ENCODE measurements at places on chromosomes 3 and 15.
A peak's percentile ranks its signal among the peaks of the same experiment; 100 is the strongest.

- DNase-seq: no peak
Observed at GRCh38 chr3:188083011-188083410, 70.9 kb upstream of the LPP start.

DNA sequence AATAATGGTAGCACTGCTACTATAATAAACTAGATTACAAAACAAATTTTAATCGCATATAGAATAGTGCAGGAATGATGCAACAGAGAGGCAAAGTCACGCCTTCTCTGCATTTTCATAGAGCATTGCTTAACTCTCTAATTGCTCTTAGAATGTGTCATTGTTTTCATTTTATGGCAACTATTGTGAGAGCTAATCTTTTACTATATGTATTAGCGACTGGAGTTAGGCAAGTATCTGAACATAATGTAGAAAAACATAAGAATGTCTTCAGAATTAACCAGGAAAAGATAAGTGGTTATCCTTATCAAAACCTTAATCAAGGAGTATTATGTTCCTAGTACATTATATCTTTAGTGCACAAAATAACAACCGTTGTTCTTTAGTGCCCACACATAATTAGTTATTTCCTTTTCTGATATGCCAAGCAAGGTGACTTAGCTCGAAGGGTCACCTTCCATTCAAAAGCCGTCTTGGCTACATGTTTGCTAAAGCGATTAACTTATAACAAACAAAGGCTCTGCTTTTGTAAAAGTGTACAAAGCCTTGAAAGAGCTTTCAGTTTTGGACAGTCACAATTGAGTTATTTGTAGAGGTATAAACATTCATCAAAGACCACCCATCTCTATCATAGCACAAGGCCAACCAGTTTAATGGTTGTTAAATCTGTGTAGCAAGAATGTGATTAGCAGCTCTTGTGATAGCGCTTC, 1328.9 kb downstream of the ROBO2 start:
- DNase-seq: no peak

DNA sequence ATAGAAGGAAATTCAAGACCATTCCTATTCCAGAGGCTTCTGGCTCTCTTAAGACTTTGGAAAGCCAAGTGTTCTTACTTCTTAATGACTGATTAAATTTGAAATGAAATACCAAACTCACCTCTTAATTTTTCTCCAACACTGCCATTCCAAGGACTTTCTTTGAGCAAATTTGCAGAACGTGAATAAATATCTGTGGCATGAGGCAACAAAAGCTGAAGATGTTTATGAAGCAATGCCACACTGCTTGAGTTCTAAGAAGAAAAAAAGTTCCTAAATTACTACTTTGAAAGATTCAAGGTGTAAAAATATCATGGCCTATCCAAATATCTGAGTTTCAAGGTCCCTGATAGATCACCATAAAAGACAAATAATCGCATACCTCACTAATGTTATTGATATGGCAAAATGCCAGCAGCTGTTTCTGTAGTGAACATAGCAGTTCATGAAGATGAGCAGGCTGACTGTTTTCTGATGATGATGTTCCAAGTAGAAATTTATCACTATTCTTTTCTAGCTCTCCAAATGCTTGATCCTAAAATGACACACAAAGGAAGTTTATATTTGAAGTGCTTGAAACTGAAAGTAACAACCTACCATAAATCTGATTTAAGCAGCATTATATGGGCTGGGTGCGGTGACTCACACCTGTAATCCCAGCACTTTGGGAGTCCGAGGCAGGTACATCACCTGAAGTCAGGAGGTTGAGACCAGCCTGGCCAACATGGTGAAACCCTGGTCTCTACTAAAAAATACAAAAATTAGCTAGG, 104.4 kb downstream of the HERC1 start:
- no peak for DNase-seq

- peak; percentile 15 for DNase-seq
Observed at GRCh38 chr3:156024904-156025533, 95.4 kb upstream of the KCNAB1 start.

DNA sequence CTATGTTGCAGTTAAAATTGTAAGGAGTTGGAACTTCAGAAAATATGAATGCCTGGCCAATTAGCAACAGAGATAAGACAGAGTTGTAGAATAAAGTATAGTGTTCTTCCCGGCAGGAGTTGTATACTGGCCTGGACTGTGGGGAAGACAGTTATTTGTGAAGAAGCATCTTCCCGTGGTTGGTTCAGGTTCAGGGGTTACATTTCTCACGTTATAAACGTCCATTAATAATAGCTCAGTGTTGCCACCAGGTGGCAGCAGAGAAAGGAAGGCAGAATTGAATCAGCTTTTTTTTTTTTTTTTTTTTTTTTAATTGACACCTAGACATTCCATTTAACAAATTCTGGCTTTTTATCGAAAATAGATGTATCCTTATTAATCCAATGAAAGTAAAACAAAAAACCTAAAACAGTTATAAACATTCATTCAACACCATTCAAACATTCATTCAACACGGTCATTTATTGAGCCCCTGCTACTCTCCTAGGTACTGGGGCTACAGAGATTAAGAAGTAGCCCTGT, 66.4 kb upstream of the NR2E3 start:
- peak; percentile 50 for DNase-seq

DNA sequence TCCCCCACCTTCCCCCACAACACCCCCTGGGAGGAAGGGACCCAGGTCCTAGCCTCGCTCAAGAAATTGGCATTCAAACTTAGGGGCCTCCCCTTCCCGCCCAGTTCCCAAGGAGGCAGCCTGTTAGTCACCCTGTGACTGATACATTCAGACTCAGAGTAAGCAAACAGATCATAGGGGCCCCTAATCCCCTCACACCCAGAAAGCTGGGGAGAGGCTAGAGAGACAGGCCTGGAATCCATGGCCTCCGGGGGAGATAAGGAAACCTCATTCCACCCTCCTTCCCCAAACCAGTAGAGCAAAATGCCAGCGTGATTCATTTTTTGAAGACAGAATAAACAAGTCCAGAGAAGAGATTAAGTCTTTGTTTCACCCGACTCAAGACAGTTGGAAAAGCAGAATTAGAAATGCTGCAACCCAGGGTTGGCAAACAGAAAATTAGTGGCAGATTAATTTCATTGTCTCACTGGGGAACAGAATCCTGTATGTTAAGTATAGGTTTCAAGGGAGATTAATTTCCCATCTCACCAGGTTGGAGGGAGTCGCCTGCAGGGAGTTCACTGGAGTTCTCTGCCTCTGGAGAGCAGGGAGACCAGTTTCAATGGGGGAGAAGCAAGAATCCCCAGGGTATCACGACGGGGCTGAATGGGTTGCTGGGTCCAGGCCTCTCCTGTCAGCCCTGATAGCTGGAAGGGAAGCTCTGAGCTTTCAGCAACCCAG, 268.3 kb downstream of the UACA start:
- peak; percentile 97 for DNase-seq

GRCh38 chr15:25170113-25170731, 215.4 kb downstream of the SNRPN start:
- DNase-seq: no peak

- DNase-seq: no peak
Observed at GRCh38 chr15:26355472-26356074, 417.3 kb downstream of the GABRB3 start.

DNA sequence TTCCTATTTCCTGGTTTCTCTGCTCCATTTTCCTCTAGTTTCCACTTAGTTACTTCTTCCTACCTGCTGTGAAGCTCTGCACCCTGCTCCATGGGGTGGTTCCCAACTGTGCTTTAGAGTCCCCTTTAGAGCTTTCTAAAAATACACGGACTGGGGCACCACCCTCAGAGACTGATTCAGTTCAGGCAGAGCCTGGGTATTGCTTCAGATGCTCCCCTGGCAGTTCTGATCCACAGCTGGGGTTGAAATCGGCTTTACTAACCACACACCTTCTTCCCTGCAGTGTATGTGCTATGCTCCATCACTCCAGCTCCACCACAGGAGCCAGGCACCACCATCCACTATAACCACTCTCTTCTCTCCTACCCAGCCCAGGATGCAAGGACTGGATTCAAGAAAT, 12.6 kb downstream of the ANP32A start:
- no peak for DNase-seq

DNA sequence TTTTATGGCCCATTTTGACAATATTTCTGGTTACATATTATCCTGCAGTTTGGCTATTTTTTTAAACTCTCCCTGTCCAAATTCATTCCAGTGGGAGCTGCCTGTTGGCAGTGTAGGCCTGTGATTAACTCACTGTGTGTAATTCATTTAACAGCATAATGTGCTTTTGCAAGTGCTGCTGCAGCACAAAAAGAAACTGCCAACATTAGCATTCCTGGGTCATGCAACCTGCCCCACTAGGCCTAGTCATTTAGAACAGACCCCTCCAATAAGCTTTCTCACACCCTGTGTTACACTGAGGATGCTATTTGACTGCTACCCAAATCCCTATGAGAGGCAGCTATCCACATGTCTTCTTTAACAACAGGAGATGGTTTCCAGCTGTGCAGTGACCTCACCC, 251.2 kb upstream of the UBE2E2 start:
- no peak for DNase-seq

DNA sequence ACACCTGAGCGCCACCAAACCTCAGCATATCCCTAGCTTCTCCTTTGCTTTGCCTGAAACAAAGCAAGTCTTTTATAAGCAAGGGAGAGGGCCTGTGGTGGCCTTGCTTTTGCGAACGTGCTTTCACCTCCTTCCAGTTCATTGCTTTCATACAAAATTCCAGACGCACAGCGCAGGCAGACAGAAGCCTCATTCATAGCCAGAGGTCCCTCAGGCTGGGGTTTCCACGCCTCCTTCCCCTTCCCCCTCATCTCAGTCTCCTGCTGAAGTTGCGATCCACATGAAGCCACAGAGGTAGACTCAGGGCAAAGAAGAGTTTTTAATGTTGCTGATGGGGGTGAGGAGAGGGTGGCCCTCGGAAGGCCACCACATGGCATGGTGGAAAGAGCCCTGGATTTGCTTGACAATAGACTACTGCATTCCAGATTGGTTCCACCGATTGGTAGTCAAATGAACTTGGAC, 59.4 kb upstream of the FLNB start:
- no peak for DNase-seq

- DNase-seq: no peak
Observed at GRCh38 chr3:57731311-57731710, 24.8 kb upstream of the SLMAP start.

- DNase-seq: no peak
Observed at GRCh38 chr3:181839039-181839915, 127.6 kb downstream of the SOX2 start.

- no peak for DNase-seq
Observed at GRCh38 chr15:45363801-45364200, 14.5 kb downstream of the GATM start.

DNA sequence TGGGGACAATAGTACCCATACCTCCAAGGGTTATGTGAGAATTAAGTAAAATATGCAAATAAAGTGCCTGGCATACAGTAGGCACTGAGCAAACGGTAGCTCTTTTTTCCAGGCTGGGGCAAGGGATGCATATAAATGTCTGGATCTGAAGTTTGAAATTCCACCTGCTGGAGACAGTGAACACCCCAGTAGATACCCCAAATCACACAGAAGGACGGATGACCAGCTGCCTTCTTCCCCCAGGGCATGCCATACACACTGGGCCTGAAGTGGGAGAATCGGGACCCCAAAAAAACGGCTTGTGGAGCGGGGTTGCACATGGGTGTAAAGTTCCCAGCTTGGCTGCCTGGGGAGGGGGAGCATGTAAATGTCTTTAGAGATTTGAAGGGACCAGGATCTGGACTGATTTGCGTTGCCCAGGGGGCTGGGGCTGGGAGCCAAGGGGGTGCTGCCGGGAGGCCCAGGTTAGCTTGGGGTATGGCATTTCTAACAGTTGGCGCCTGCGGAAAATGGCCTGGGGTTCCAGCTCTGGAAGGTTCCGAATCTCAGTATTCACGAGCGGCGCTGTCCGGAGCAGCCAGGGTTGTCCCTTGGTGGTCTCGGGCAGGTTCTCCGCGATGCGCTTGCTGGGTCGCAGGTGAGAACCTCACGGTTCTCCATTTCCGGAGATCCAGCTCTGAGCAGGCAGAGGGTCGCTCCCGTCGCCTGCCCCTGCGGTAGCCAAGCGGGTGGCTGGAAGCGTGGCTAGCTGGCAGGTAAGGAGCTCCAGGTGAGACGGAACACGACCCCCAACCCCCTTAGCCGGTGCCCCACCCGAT, 42.6 kb upstream of the POLG start:
- DNase-seq: no peak

DNA sequence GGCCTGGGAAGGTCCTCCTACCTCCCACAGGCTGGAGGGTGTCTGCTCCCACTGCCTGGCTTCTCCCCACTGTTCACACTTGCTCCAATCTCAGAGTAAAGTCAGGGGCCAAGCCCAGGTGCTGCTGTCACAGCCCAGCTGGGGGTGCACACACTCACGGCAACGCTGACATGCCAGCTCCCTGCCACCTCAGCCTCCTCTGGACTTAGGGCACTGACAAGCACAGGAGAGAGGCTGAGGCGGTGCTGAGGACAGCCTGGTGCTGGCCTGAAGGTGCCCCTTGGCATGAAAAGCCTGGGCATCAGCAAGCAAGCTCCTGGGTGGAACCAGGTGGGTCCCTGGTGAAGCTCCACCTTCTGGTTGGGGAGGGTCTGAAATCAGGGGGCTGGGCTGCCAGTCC, 53.0 kb downstream of the LSAMP start:
- DNase-seq: no peak

GRCh38 chr3:100454677-100455076, 37.7 kb upstream of the TMEM45A start:
- no peak for DNase-seq

- DNase-seq: no peak
Observed at GRCh38 chr3:86978111-86978551, 12.8 kb downstream of the VGLL3 start.

DNA sequence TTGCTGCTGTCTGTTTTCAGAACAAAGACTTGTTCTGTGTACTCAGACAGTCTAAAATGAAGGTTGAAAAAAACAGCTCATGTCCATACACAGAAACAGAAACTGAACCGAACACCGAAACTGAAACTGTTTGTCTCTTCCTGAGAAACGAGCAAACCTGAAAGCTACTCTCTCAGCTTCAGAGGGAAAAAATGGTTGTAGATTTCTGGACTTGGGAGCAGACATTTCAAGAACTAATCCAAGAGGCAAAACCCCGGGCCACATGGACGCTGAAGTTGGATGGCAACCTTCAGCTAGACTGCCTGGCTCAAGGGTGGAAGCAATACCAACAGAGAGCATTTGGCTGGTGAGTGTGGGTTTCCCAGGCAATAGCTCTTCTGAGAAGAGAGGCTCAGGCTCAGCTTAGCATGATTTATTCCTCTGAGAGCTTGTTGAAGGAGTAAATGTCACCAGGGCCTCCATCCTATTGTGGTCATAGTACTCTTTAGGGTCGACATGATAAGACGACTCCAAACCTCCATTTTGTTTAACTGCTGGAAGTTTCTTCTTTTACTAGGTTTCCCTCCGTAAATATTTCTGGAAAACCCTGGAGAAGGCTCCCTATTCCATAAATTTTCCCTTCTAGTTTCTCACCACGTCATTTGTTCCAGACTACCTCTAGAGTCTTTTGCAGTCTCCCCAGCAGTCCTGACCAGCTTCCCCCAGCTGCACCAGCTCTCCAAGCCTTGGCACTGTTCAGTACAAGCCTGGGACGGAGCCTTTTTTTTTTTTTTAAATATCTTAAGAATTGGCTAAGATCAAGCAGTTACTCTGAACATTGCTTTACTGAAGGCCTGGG, at the start of gene RTP4:
RTP4 (plus strand) TSS at position 135 of the 838 bp plus-strand sequence; CDS start at position 192, 57 bp downstream.
- peak; percentile 43 for DNase-seq

GRCh38 chr15:92332125-92332899, 61.4 kb upstream of the ST8SIA2 start:
- DNase-seq: no peak

Data from hepatic stellate cell (primary cell).